ENCODE measurements at places on chromosomes 3 and 15. TPM values are rescaled to one million over a fixed set of nuclear protein-coding genes. Genes with fewer than 3 reads are reported as not detected.
A peak's percentile ranks its signal among the peaks of the same experiment; 100 is the strongest.

- DNase-seq, result no peak
These were observed 427.4 kb upstream of the NAALADL2 start for GRCh38 chr3:174431717-174432116.

DNA sequence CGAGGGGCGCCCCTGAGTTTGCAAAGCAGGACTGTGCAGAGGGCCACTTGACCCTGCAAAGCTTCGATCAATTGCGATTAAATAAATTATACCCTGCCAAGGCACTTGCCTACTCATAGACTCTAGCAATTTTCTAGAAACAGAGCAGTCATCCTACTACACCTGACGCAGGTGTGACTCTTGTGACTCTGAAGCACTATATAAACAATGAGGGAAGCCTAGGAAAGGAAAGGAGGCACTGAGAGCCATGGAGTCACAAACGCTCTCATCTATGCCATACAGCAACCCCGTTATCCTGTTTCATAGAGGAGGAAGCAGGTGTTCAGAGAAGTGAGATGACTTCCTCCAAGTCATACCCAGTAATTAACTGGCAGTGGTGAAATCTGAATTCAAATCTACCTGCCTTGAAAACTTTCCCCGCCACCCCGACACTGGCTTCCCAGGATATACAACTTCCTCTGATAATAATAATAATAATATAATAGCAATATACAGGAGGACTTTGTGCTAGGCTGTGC, 14.4 kb downstream of the ARHGEF3 start:
- DNase-seq, result no peak

DNA sequence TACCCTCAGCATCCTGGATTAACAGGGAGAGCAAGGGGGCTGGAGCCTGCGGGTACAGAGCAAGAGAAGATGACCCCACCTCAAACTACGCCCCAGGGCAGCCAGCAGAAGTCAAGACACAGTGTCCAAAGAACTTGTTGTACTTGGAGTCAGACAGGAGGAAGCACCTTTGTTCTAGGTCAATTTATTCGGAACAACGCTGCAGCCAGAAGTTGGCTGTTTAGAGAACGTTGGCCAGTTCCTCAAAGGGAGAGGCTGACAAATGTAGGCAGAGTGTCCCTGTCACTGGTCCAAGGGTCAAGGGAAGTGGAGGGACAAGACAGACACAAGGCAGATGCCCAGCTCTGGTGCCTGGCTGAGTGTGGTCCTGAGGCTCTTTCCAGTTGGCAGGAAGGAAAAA, 32.1 kb upstream of the PIAS1 start:
- no peak for DNase-seq

DNA sequence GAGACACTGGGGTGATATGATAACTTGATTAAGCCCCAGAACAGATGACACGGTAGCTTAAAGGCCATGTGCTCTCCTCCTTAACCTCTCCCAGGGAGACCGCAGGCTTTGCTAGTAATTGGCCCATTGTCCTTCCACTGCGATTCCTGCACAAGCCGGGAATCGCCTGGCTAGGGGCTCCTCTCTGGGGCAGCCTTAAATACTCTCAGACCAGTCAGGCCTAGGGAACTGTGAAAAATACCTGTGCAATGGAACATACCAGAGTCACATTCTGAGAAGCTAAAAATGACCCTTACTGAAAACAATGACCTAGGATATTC, 56.3 kb downstream of the CPN2 start:
- DNase-seq, result no peak

DNA sequence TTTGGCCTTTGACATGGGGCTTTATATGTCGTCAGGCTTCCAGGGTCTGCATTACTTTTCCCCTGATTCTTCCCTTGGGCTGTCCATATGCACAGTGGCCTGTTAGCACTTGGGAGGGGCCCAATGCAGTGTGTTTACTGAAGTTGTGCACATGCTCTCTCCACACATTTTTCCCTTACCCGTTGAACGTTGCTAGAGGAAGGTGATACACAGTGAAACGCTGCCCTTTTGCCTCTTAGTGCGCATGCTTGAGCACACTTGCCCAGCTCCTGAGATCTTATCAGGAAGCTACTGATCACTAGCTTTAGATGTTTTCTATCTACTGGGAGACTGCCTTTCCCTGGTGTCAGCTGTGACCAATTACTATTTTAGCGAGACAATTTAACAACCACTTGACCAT, 1198.0 kb downstream of the ROBO1 start:
- no peak for DNase-seq

DNA sequence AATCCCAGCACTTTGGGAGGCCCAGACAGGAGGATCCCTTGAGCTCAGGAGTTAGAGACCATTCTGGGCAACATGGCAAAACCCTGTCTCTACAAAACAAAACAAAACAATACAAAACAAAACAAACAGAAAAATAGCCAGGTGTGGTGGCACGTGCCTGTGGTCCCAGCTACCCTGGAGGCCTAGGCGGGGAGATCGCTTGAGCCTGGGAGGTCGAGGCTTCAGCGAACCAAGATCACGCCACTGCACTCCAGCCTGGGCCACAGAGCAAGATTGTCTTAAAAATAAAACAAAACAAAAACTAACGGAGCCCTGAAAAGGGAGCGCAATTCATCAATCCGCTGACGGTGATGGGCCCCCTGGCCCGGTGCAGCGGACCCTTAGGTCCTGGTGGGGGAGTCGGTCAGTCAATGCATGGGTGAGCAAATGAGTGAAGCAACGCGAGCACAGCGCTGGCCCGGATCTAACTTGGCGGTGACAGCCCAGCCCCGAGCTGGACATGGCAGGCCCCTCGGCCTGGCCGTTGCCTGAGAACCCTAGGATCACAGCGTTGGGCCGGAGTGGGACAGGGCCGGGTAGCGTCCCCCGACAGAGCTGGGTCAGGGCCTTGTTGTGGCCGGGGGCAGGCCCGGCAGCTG, 52.4 kb upstream of the BLM start:
- DNase-seq, result no peak

DNA sequence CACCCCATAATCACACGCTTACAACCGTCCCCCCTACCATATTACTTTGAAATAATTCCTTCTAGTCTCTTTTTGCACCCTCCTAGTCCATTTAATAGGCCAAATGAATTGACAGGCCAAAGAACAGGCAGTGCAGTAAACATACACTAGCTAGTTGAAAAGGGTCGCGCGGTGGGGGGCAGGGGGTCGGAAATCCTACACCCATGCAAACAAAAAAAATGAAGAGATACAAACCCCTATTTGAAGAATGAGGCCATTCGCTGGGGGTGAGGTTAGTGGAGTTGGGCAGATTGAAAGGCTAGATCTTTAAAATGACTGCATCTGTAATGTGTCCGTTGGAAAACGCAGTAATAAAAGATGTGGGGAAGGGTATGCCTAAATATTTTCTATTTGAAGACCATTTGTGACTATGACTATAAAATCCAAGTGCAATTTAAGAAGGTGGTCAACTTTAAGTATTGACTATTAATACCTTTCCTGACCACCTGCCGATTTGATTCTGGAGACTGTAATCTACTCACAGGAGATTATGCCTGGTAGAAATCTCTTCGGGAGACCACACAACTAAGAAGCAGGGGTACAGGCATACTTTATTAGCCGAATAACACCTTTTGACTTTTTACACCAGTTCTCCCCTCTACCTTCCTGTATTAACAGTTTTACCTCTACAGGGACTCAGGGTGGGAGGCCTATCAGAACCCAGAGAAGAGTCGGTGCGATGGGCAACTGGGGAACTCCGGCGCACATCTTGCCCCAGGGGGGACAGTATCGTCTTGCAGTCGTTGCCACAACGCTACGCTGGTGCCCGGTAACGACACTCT, 762 bp upstream of the ARL6 start:
- no peak for DNase-seq

- DNase-seq, result no peak
These were observed 58.1 kb downstream of the TMEM39A start for GRCh38 chr3:119405315-119405714.

GRCh38 chr3:97816811-97817210, 5.0 kb upstream of the CRYBG3 start:
- DNase-seq, result no peak

DNA sequence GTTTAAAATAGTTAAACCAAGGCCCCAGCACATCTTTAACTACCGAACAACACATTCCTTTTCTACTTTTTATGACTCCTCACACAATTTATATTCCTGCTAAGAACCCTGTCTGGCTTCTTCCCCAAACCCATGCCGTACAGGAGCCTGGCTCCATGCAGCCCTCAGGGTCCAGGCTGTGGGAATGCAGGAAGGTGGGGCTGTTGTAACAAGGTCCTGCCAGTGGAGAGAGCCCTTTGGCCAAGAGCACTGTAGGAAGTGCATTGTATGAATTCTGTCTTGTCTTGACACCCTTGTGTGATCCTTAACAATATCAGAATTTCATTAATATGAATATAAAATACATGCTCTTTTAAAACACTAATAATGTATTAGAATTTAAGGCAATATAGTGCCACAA, 563.8 kb downstream of the TBL1XR1 start:
- no peak for DNase-seq

DNA sequence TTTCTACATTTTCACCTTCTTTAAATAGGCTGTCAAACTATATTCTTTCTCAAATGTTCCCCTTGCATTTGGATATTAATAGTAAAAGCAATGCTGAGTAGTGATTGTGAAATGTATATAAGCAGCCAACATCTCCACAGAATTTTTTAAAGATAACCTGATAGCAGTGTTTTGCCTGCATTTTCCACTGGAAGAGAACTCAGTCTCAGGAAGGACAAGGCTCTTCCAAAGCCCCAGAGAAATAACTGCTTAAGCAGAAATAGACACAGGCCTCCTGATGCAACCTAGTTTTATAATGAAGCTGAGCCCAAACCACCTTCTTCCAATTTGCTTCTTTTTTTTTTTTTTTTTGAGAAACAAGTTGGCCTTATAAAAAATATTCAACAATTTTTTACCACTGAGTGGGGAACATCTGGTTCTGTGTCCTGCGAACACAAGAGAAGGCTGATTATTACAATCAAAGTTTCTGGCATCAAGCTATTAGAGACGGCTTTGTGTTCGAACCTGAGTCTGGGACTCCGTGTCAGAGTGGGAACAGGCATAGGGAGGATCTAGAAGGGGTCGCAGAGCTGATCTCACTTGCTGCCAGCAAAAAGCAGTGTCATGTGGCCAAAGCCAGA, 332.5 kb upstream of the TBL1XR1 start:
- DNase-seq, result no peak

DNA sequence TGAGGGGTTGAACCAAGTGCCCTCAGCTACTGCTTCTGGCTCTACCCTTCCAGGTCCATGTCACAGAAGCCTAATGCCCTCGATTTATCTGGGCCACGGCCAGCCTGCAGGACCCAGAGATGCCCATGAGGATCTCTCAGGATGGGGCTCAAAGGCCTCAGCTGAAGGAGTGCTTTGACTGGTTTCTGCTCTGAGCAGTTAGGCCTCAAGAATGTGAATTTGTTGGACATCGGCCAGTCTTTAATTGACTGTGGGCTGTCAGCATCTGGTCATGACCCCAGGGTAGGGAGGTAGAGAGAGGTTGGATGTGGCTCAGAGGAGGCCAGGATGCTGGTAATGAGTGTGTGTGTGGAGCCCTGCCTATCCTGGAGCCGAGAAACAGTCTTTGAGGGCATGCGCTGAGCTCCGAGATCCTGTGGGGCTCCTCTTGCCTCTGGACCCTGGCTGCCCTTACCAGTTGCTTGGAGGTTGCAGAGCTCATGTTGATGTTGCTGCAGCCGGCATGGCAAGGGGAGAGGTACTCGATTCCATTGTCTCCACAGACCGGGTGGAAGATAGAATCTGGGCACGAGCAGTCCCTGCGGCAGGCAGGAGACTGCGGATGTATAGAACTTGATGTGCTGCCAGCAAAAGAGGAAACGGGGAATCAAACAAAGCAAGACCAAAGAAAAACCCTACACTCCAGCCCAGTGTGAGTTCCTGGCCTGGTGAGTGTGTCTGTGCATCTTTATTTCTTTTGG, 49.1 kb upstream of the RAB6B start:
- peak; percentile 61 for DNase-seq

DNA sequence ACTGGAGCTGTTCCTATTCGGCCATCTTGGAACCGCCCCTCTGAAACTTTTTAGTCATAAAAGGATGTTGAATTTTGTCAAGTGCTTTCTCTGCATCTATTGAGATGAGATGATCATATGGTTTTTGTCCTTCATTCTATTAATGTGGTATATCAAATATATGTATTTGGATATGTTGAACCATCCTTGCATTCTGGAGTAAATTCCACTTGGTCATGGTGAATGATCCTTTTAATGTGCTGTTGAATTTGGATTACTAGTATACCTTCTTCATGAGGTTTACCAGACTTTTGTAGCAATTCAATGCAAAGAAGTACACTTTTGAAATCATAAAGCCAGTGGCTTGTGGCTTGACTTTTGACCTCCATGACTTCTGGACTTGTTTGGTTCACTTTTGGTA, 33.4 kb upstream of the XRN1 start:
- no peak for DNase-seq

GRCh38 chr3:57815036-57815435, 58.9 kb downstream of the SLMAP start:
- no peak for DNase-seq

GRCh38 chr3:10738688-10739372, 77.2 kb upstream of the SLC6A11 start:
- peak; percentile 16 for DNase-seq

DNA sequence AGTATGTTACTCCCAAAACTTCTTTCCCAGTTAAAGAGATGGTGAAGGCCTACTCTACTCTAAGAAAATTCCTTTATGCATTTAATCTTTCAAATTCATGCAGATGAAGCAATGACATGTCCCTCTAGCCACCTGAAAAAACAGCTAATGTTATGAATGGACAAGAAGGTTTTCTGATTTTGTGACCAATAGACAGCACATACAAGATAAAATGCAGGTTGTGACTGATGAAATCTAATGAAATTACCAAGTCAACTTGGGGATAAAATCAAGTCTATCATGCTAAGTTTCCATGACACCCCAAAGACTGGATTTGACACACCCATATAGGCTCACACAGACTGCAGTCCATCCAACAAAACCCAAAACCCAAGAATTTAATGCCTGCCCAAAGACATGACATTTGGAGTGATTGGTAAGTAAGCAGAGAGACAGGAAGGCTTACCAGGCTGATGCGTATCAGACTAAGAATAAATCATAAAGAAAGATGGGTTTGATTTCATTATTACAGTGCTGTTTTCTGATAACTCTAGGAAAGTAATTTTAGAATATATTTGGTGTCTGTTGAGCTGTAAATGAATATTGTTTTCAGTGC, 26.4 kb downstream of the CD47 start:
- DNase-seq, result no peak

GRCh38 chr3:52039846-52040245, 16.5 kb downstream of the DUSP7 start:
- no peak for DNase-seq

RBPMS2 gene
- 2.5 TPM for total RNA-seq

STX19 gene
- not detected for total RNA-seq

PLA1A gene
- 7.8 TPM for total RNA-seq

SPTBN5 gene
- total RNA-seq, result 15.0 TPM

P3H2 gene
- 41.9 TPM for total RNA-seq

CCR3 gene
- not detected for total RNA-seq

TLR9 gene
- total RNA-seq, result not detected

CAMK2N2 gene
- total RNA-seq, result not detected

PCSK6 gene
- 19.2 TPM for total RNA-seq

TIGIT gene
- not detected for total RNA-seq

MELTF gene
- 5.7 TPM for total RNA-seq

GP9 gene
- total RNA-seq, result not detected
